Activated naive CD4-positive, alpha-beta T cell (primary cell): ENCODE measurements at places on chromosomes 12 and 14.

GRCh38 chr14:95998656-95999055, 40.5 kb upstream of the C14orf132 start:
- no peak for DNase-seq

GRCh38 chr12:119666226-119666795, 1.6 kb upstream of the PRKAB1 start:
- DNase-seq = no peak

- DNase-seq = no peak
These were observed 54.3 kb downstream of the SVOP start for GRCh38 chr12:108966378-108967151.

DNA sequence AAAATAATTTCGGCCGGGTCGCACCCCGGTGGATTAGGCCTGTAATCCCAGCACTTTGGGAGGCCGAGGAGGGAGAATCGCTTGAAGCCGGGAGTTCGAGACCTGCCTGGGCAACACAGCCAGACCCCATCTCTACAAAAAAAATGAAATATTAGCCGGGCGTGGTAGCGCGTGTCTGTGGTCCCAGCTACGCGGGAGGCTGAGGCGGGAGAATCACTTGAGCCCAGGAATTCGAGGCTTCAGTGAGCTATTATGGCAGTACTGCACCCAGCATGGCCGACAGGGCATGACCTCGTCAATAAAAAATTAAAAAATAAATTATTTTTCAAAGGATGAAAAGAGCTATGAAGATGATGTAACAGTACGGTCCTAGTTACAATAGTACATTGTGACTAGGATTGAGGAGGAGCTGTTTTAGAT, 523 bp downstream of the GTF2H3 start:
- no peak for DNase-seq
